ENCODE measurements at places on chromosomes 3 and 15.

- DNase-seq: no peak
These were observed 35.1 kb downstream of the IGSF10 start for GRCh38 chr3:151425627-151426340.

- DNase-seq: no peak
These were observed 3.6 kb upstream of the AGTR1 start for GRCh38 chr3:148694116-148694515.

GRCh38 chr3:190369668-190370295, 18.2 kb upstream of the CLDN16 start:
- no peak for DNase-seq

DNA sequence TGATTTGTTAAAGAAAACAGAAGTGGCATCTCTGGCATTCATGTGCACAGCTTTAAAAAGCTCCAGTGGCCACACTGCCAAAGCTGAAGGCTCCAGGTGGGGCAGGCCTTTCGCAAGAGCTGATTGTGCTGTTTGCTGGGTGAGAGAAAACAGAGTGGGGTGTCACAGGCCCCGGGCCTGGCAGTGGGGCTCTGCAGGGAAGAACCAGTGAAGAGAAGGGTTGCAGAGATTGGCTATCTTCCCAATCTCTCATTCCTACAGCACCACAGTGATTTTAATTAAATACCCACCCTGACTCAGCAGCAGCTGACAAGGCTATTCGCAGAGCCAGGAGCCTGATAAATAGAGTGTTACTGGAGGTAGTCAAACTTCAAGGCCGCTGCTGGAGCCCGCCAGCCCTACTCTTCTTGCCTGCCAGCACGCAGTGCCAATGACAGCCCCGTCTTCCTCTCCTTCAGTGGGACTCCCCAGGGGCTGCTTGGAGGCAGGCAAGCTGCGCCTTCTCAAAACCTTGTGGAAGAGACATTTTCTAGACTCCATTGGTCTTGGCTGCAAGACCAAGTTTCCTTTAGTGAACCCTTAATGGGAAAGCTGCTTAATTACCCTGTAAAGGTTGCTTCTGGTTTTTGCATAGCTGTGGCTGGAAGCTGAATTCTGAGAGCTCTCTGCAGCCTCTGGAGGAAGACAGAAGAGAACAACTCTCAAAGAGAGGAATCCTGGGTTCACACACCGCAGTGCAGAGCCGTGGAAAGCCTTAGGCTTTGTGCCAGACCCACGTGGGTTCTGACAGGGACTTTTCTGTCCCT, 225.8 kb upstream of the SLCO3A1 start:
- no peak for DNase-seq

- no peak for DNase-seq
These were observed 22.4 kb upstream of the SRP14 start for GRCh38 chr15:40061212-40061901.

- DNase-seq: peak; percentile 8
These were observed 25.4 kb upstream of the SLC25A26 start for GRCh38 chr3:66195347-66195783.

- DNase-seq: no peak
These were observed 45.5 kb downstream of the PCSK6 start for GRCh38 chr15:101444015-101444414.

DNA sequence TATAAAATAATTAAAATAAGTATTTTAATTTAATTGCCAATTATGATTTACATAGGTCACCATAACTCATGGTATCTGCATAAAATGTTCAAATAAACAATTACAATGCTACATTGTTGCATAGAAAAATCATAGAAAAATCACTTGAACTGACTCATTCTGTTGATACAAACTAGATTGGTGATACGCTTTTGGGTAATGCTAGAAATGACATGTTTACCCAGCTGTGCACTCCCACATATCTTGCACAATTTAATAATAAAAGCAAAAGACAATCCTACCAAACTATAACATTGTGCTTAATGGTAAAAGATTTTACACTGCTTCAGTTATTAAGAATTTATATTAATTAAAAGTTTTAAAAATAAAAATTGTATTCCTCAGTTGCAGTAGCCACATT, 45.8 kb upstream of the FBXL22 start:
- no peak for DNase-seq

GRCh38 chr3:197309528-197310361, 11.3 kb upstream of the DLG1 start:
- DNase-seq: peak; percentile 92

DNA sequence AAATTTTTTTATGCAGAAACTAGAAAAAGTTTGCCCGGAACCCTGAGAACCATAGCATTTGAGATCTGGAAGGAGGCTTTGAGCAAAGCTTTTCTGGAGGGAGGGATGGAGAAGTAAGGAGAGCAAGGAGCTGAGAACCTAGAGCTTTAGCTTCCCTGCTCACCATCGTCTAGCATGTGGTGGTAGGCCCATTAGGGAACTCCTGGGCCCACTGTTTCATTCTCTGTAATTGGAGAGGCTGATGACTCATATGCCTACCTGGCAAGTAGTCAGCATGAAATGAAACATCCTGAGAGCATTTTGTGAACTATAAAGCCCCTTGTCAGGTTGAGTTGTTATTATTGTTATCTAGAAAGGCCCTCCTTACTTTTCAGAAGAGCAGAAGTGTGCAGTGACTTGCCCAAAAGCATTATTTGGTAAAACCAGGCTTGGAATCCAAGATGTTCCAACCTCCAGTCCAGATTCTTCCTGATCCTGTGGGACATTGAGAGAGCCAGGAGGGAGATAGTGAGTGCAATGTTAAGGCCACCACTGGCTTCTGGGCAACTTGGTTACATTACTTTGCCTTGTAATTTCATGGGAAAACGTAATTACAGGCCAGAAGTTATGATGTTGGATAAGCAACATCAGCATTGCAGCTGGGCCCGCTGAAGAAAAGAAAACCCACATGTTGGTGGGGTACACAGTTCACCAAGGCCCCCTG, 104.5 kb upstream of the BFSP2 start:
- DNase-seq: no peak

DNA sequence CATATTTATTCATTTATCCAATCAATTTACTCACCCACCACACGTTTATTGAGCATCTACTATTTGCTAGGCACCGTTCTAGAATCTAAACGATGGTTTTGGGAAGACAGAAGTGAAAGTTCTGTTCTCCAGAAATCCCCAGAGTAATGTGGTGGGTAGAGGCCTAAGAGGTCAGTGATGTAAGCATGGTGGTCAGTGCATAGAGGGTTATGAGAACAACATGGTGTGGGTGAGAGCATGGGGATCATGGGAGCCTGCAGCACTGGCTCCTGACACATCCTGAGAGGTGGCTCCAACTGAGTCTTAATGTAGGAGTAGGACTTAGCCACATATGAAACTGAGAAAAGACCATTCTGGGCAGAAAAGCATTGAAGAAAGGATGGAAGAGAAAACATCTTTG, 85.3 kb upstream of the TNFAIP8L3 start:
- no peak for DNase-seq

- DNase-seq: no peak
These were observed 54.6 kb upstream of the PCSK6 start for GRCh38 chr15:101543926-101544612.

DNA sequence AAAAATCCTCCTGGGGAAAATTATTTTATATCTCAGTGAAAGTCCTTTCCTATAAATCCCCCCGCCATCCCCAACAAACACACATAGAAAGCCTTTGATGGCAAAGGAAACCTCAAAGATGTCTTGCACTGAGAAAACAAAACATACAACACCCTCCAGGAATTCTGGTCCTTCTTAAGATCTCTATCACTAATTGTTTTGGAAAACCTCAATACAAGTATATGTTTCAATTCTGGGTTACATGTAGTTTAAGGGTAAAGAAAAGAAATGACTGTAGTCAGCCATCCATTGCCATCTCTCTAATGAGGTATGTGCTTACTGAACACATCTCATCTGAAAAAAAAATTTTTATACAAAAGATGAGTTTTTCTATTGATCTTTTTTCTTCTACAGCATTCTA, 97.3 kb downstream of the FSIP1 start:
- DNase-seq: no peak

DNA sequence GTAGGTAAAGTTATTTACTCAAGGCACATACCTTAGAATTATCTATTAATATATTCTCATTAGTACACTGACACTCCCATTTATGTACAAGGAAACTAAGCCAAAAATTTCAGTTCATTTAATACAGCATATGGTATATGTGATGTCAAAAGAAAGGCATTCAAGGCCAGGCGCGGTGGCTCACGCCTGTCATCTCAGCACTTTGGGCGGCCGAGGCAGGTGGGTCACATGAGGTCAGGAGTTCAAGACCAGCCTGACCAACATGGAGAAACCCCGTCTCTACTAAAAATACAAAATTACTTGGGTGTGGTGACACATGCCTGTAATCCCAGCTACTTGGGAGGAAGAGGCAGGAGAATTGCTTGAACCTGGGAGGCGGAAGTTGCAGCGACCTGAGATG, 435.2 kb downstream of the GBE1 start:
- DNase-seq: no peak

DNA sequence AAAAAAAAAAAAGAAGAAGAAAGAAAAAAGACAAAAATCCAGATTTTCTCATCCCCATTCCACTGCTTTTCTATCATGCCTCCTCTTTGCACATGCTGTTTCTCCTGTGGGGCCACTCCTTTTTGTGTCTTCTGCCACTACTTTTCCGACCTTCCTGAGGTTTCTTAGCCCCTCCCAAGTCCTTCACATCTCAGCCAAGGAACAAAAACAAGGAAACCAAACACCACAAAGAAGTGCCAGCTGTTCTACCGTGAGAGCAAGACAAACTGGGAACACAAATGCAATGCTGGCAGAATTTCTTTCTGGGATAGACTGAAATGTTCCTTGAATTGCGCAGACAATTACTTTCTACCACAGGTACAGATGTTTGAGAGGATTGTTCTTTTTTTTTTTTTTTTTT, 83.2 kb downstream of the MB21D2 start:
- no peak for DNase-seq

DNA sequence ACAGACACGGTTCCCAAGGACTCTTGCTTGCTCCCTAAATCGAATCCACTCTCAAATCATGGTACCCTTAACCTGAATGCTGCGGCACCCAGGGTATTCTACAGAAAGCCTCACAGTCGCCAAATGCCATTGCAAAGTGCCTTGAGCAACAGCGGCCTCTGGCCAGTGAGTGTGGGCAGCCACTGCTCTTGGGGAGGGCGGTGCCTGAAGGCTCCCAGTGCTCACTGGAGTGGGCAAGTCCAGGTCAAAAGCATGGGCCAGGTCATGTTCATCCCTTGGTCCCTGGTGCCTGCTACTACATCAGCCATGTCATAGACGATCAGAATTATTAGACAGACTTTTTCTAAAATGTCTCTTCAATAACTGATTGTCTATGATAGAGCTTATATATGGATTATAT, 82.5 kb downstream of the ADAMTS17 start:
- no peak for DNase-seq

GRCh38 chr15:43376017-43376705, 5.3 kb downstream of the TUBGCP4 start:
- no peak for DNase-seq

GRCh38 chr3:78894787-78895186, 873.0 kb downstream of the ROBO1 start:
- no peak for DNase-seq

DNA sequence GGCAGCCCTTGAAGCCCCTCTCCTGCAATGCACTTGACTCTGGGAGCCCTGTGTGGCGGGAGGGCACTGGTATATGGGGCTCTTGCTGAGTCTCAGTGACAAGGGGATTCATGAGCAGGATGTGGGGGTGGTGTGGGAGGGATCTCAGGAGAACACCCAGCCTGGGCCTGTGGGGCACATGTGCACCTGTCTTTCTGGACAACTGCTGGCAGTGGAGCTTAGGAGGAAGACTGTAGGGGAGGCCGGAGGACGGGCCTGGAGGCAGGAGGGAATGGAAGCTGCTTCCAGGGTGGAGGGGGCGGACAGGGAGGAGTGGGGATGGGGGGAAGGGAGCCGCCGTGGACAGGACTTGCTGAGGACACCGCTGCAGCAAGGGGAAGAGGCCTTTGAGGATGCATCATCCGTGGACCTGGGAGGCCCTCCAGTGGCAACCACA, 10.8 kb upstream of the SNRPA1 start:
- no peak for DNase-seq

- no peak for DNase-seq
These were observed 79.3 kb downstream of the NEK10 start for GRCh38 chr3:27289769-27290413.

GRCh38 chr3:4670352-4670751, 177.2 kb downstream of the ITPR1 start:
- no peak for DNase-seq

- DNase-seq: no peak
These were observed 31.5 kb upstream of the TFDP2 start for GRCh38 chr3:142180761-142181362.

DNA sequence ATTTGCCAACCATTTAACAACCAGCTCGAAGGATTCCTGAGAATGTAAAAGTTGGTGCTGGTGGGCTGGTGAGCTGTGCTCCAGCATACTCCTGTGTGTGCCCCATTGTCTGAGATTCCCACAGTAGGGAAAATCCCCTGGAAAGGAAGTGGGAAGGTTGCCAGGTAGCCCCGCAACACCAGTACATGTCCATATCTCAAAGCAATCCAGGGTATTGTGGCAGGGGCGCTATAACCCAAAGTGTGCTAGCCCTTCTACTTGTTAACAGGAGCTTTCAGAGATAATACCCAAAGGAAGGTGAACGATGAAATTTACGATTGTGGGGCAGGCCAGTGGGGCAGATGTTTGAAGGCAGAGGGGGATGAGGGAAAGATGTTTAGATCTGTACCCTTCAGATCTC, 42.7 kb upstream of the SYNM start:
- no peak for DNase-seq

DNA sequence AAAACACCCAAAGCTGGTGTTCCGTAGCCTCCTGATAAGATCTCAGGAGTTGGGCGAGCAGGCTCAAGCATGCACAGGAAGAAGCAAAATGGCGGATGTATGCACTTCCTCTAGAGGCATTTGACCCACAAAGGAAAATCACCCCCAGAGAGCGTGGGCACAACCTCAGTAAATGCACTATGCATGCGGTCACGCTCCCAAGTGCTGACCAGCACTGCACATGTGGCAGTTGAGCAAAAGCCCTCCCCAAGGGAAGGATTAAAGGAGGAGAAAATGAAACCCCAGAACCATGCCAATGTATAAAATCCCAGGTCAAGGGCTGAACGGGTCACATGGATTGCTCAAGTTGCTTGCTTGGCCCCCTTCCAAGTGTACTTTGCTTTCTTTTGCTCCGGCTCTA, 289.4 kb upstream of the IGF1R start:
- DNase-seq: no peak

- peak; percentile 95 for DNase-seq
These were observed 57.4 kb downstream of the LRTM1 start for GRCh38 chr3:54870423-54870822.

DNA sequence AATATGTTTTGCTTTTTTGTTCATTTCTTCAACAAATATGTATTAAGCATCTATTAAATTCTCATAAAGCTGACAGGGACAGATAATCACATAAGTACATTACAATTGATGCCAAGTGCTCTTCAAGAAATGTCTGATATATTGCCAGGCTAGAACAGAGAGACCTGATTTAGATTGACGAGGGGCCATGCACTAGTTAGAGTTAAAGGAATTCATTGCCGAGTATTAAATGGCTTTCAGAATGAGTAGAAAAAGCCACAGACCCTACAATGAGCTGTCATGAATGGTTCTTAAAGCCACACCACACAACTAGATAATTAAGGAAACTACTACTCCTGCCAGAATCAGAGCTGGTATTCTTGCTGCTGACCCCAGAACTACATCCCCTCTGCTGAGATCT, 250.2 kb upstream of the MME start:
- DNase-seq: no peak
